ENCODE measurements at places on chromosomes 1 and 21.

DNA sequence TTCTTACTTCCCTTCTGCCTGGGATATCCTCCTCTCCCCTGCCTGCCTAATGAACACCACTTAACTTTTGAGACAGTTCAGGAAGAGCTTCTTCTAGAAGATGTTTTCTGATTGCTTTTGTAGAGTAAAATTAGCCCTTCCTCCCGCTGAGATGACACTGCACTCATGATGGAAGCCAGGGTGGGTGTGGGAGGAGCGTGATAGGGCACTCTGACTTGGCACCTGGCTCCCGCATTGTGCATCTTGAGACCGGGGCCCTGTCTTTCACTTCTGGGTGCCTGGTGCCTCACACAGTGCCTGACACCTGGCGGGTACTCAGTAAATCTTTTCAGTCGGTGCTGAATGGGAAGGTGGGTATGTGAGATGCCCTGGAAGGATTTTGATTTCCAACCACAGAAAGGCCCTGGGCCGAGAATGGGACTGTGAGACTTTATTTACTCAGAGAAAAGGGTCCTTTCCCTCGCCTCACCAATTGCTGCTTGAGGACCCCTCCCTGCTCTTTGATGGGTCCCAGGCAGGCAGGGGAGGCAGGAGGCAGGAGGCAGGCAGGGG, 6.8 kb downstream of the THEM5 start:
- no peak for DNase-seq

DNA sequence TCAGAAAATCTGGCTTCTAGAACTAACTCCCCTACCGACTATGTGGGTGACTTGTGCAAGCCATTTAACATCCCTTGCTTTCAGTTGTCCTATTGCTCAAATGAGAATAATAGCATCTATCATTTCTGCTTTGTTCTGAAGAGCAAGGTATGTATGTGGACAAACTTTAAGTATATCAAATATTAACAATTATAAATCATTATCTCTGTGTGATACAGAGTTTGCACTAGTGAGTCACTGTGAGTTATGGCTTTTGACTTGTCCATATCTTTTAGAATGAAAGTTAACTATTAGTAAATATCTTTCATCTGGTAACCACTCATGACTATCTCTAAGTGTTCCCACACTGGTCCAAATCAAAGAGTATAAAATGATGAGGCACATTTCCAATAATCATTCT, 812.9 kb upstream of the ADGRL2 start:
- DNase-seq = no peak

GRCh38 chr1:55088413-55088812, 49.1 kb downstream of the PCSK9 start:
- no peak for DNase-seq

DNA sequence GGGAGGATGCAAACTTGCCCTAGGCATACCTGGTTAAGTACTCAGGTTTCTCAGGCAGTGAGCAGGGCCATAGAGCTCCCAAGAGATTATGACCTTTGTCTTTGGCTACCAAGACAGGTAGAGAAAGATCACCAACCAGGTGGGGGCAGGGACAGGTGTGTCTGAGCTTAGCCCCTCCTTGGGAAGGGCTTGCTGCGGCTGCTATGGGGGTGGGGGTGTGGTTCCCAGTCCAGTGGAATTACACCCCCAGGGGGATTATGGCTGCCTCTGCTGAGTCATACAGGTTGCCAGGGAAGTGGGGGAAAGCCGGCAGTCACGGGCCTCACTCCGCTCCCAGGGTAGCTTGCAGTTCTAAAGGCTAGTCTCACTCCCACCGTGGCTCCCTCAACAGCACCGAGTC, 65.2 kb upstream of the FAM163A start:
- no peak for DNase-seq

DNA sequence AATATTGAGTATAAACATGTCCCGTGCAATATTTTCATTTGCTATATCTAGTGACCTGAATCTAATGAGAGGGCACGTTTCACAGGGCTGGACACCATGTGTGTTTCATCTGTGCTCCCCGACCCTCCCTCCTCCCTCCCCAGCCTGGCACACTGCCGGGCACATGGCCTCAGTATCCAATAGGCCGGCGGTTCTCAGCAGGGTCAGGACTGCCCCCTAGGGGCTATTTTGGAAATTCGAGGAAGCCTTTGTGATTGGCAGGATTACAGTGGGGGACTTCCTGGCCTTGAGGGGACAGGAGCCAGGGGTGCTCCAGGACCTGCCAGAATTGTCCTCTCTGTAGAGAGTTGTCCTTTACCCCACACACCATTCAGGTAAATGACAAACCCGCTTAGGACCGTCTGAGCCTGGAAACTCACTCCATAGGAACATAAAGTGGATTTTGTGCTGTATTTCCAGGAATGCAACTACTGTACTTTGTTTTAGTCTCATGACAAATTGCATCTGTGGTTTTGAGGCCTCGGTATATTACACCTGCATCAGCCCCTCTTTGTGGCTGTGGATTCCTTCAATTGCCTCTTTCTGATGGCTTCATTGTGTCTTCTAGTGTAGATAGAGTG, 109.5 kb upstream of the SIM2 start:
- DNase-seq = no peak

DNA sequence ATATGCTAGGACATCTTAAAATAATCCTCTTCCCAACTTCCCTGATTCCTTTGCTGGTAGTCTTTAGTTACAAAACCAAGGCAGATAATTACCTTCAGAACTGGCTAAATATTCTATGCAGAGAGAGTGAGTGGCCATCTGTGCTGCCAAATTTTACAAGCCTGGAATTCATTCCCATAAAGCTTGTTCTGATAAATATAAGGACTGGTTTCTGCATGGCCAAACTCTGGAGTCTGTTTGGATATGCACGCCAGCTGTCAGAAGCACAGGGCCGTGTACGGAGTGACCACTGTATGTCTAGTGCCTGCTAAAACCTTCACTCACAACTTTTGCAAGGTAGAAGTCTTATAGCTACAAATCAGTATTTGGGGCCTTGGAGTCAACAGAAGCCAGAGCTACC, 66.5 kb upstream of the RAVER2 start:
- no peak for DNase-seq
